ENCODE measurements at places on chromosomes 11 and 22.
A peak's percentile ranks its signal among the peaks of the same experiment; 100 is the strongest.

DNA sequence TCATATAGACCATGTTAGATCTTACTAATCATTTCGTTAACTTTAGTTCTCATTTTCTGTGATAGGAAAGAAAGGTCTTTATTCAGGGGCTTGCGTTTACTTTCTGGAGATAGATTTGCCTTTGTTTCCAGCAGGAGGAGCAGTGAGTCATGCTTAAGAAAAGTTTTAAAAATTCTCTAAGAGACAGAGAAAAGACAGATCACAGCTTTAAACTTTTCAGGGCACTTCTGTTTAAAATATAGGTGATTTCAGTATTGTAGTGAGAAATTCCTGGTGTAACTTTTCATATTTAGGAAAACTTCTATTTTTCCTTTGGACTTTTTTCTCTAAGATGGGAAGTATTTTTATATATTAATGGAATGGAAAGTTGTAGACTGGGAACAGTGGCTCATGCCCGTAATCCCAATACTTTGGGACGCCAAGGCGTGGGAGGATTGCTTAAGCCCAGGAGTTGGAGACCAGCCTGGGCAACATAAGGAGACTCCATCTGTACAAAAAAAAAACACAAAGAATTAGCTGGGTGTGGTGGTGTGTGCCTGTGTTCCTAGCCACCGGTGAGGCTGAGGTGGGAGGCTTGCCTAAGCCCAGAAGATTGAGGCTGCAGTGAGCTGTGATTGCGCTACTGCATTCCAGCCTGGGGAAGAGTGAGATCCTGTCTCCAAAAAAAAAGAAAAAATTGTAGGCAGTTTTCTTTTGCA, 60.3 kb downstream of the ATXN10 start:
- no peak for DNase-seq

DNA sequence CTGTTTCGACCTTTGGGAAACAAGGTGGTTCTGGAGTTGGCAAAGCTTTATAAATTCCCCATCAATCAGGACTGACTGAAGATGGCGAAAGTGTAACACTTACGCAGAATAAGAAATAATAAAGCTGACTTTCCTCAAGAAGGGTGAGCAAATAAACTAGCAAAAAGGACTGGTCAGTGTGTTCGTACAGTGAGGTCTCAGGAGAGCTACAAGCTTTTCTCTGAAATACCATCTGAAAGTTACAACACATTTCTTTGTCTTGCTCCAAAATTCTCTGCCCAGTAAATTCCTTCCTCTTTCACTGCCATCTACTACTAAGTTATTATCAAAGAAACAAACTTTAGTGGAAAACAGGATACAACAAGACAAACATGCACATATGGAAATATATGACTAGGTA, 13.4 kb downstream of the PITPNB start:
- DNase-seq = no peak

- no peak for DNase-seq
Observed at GRCh38 chr11:73299751-73300150, 8.3 kb upstream of the ARHGEF17 start.

GRCh38 chr11:121514432-121515334, 61.9 kb upstream of the SORL1-AS1 start:
- DNase-seq = no peak

- DNase-seq = peak; percentile 16
Observed at GRCh38 chr11:31806186-31806927, 4.8 kb downstream of the PAX6 start.

GRCh38 chr11:21927628-21928027, 265.3 kb upstream of the ANO5 start:
- no peak for DNase-seq

GRCh38 chr11:68143310-68143689, 22.1 kb upstream of the CHKA start:
- DNase-seq = no peak

- no peak for DNase-seq
Observed at GRCh38 chr22:23569716-23570115, 10.4 kb downstream of the IGLL1 start.

DNA sequence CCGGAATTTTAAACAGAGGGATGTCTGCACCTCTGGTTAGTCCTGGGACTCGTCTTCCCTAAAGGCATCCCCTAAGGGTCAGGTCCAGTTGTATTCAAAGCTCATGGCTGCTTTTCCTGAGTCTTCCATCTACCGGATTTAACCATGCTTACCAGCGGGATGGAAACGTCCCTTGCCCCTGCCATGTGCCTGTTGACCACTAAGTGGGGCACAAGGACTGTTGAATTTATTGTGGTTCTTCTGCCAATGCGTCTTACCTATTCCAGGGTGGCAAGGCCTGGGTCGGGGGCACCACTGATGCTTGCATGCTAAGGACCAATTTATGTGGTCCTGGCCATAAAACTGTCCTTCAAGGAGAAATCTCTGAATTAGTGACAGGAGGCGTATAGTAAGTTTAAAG, 25.6 kb downstream of the ANKRD42 start:
- DNase-seq = no peak

DNA sequence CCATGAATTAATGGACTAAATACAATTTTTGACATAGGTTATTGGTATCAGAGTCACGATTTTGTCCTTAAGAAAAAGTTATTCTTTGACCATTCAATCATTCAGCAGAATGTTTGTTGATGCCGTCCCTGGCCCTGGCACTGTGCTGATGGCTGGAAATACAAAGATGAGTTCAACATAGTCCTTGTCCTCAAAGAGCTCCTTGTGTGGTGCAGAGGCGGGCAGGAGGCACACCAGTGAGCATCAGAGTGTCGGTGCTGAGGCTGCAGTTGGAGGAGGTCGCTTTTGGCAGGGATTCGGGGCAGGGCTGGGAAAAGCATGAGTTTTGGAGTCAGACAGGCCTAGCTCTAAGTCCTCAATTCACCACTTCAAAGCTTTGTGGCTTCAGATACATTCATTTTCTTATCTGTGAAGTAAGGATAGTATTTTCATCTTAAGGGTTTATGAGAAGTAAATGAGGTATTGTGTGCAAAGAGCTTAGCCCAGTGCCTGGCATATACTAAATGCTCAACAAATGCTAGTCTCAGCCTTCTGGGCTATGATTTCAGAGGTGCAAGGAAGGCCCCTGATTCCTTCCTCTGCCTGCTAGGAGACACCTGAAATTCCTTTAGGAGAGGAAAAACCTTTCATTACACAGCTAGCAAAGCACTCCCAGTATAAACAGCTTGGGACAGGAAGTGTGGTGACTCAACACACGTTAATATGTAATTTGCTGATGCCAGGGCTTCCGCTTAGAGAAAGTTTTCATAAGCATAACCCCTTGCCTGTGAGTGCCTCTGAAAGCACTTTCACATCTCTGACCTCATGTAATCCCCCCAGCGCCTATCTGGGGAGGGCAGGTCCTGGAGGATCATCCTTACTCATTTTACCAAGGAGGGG, 113.8 kb downstream of the NECTIN1 start:
- no peak for DNase-seq

DNA sequence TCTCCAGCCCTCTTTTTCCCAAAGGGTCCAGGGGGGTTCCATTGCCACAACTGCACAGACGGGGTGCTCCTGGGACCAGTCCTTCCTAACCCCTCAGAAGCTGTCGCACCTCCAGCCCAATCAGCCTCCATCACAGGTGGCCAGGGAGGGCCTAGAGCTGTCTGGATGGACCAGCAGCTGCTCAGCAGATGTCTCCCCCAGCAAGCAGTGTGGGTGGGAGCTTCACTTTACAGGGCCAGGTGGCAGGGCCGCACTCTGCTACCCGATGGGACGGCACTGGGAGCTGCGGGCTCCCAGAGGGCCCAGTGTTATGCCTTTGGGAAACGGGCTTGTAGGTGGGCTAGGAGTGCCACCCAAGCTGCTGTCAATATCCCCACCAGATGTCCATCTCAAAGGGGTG, 120.5 kb downstream of the DSCAML1 start:
- no peak for DNase-seq

GRCh38 chr11:81825346-81825745, 908.3 kb downstream of the FAM181B start:
- no peak for DNase-seq

DNA sequence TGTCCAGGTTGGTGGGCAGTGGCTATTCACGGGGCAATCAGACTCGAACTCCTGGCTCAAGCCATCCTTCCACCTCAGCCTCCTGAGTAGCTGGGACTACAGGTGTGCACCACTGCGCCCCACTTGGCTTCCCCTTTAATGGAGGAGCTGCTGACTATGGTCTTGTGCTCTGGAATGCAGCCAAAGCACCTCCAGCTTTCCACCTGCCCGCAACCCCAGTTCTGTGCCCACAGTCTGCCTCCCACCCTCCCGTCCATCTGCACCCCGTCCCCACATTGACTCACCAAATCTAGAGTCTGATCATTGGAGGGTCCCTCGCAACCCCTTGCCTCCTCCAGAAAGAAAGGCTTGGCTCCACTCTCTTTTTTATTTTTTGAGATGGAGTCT, 41.0 kb downstream of the KCNJ4 start:
- no peak for DNase-seq

DNA sequence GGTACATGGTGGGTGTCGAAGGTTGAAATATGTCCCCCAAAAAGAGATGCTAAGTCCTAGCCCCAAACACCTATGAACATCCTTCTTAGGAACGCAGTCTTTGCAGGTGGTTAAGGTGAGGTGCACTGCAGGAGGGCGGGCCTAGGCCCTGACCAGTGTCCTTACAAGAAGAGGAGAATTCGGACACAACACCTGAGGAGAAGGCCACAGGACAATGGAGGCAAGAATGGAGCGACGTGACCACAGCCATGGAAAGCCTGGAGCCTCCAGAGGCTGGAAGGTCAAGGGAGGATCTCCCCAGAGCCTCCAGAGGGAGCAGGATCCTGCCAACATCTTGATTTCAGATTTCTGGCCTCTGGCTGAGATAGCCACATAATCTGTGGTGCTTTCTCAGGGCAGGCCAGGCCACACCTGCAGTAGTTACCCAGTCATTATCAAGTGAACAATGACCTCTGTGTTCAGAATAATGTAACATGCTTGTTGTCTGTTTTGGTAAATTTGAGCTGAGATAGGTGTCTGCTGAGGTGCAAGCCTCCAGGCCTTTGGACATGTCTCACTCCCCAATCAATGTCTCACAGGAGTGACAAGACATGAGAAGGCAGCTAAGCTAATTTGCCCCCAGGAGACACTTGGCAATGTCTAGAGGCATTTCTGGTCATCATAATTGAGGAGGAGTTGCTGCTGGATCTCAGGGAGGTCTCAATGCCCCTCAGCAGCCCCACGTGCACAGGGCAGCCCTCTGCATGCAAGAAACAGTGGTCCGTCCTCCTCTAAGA, 498.9 kb downstream of the BRD1 start:
- DNase-seq = no peak

DNA sequence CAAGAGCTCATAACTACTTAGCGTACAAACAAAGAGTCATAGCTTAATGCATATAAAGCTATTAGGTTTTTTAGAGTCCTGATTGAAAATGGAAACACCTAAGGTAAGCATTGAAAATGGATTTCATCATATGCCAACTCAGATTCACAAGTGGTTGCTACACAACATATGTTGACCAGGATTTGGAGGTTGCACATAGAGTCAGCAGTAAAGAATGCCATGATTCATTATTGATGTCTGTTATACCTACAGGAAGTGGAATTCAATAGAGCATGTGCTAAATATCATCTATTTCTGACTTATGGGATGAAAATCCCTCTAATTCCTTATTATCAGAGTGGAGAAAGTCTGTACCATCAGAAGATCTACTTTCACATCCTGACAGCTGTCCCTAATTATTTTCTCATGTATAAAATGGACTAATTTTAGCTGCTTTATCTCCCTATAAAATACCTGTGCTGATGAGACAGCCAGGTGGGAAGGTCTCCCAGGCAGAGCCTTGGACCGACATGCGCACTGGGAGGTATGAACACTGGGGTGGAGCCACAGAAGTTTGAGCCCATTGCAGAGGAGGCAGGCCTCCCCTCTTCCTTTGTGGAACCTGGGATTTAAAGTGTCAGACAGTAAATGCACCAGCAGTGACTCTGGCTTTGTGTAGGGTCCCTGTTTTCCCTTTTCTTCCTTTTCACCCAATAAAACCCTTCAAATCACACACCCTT, 204.2 kb downstream of the AASDHPPT start:
- no peak for DNase-seq
